ENCODE measurements at places on chromosomes 4 and X.

DNA sequence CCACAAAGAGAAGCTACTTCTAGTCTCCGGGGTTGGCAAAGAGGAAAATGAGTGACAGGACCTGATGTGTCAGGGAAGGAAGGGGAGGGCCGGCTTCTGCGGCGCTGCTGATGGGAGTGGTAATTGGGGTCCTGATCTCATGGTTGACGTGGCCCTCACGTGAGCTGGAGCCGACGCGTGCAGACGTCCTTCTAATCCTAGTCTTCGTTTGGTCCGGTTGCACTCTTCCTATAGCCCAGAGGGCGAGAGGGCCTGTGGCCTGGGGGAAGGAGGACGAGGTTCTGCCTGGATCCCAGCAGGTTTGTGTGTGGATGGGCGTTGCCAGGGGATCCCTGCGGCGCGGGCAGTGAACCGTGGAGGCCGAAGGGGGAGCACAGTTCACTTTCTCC is at the start of gene ARMCX1:
Gene ARMCX1, plus strand, starts transcription at position 186 of the 389 bp plus-strand sequence. CDS start 2,384 bp downstream, outside the sequence.
- DNase-seq = no peak

- no peak for DNase-seq
Measured at GRCh38 chr4:10243856-10244255, 127.3 kb upstream of the WDR1 start.

GRCh38 chr4:119394826-119395225 is 72.9 kb upstream of the FABP2 start:
- DNase-seq = no peak

- no peak for DNase-seq
Measured at GRCh38 chr4:93855926-93856325, 27.4 kb downstream of the ATOH1 start.

DNA sequence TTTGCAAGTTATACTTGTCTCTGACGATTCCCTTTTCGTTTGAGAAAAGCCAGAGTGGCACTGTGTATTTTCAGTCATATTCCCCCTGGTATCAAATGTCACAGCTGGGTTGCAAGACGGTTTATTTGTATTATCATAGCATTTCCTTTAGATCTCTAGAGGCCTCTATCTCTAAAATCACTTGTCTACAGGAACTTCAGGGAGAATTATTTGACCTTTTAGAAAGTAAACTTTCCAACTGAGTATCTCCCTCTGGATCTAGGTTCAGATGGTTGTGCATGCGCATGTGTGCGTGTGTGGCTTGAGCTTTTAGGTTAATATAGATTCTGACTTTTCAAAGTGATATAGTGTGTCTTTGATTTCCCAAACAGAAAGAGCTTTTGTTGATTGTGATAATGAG is 15.1 kb upstream of the TAB3 start:
- no peak for DNase-seq

GRCh38 chr4:13103382-13104015 is 380.6 kb downstream of the RAB28 start:
- no peak for DNase-seq

DNA sequence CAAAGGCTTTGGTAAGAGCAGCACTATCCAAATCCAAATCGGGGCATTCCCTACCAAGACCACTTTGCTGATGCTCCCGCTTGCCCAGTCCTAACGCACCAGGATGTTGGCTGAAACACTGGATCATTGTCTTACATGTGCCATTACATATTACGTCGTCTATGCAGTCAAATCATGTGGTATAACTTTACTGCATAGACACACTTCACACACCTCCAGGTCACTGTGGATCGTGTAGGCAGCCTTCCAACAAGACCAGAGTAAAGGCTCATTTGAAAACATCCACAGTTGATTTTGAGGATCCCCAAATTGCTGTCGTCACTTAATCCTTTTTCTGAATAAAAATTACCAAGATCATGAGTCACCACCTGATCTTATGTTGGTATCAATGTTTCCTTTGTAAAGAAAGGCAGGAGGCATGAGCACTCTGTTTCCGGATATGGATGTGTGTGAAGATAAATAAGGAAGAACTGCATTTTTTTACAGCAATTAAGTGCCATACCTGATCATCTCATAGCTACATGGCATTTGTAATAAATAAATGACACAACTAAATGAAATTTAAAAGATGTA is 18.5 kb downstream of the TENM3 start:
- DNase-seq = no peak

DNA sequence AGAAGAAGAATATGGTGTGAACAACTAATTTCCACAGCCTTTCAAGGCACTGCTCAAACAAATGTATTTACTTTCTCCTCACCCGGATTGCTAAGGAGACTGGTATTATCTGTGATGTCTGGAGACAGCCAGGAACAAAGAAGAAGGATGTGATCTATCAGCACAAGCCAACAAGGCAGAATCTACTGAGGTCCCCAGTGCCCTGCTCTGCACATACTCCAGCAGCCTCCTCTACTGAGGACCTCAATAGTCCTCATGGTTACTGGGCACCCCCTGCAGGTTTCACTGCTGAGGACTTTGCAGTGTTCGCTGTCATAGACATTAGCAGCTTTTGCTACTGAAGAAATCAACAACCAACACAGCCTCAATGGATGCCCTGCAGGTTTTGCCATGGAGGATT is 930.1 kb downstream of the ADGRL3 start:
- no peak for DNase-seq

DNA sequence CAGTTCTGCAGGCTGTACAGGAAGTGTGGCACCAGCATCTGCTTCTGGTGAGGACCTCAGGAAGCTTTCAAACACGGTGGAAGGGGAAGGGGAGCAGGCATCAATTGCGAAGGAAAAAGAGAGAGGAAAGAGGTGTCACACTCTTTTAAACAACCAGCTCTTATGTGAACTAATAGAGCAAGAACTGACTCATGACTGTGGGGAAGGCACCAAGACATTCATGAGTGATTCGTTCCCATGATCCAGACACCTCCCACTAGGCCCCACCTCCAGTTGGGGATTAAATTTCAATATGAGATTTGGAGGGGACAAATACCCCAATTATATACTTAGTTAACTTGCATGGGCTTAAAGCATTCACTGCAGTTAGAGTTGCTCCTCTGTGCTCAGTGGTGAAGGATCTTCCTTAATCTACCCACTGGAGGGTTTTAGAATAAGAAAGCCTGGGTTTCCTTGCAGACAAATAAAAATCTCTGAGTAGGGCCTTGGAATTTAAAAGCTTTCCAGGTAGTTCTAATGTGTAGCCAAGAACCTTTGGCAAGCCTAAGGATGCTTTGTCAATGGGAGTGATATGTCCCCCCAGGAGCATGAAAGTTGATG is 60.0 kb downstream of the SYNPO2 start:
- DNase-seq = no peak

- DNase-seq = no peak
Measured at GRCh38 chr4:66091786-66092185, 421.5 kb upstream of the EPHA5 start.

DNA sequence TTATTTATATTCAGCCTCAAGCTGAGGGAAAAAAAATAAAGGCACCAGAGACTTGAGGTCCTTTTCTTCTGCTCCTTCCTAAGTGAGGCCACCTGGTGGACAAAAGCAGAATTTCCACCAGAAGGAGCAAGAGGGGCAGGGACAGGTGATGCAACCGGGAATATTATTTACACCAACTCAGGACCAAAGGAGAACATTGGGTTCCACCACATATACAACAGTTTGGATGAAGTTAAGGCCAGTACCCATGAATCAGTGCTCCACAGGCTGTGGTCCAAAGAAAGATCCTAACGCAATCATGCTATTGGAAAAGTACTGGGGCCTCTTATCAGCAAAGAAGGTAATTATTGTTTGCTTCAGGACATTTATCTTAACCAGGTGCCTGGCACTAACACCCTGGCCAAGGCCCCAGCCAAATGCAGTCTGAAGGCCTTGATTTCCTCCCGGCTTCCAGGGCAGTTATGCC is 57.4 kb downstream of the TSC22D3 start:
- no peak for DNase-seq

GRCh38 chr4:185190306-185190856 is 13.4 kb downstream of the CFAP97 start:
- DNase-seq = no peak

GRCh38 chr4:978957-979701 is 5.8 kb upstream of the DGKQ start:
- DNase-seq = no peak

- DNase-seq = no peak
Measured at GRCh38 chr4:76341063-76341462, 34.5 kb downstream of the STBD1 start.

DNA sequence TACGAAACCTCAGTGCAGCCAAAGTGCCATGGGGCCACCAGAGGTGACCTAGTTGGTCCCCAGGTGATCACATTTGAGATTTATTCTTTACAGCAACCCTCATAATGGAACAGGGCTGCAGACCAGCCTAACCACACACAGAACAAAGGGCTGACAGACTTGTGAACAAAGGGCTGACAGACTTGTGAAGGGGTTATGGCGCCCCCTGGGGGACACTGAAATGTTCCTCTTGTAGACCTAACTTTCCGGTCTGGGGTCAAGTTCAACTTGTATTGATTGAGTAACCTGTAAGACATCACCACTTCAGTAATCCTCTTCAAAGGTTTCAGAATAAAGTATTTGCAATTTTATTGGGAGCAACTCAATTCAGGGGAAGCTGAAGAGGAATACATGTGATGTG is 175.9 kb upstream of the RPS6KA3 start:
- DNase-seq = peak; percentile 72

- DNase-seq = no peak
Measured at GRCh38 chr4:140944199-140944515, 188.0 kb upstream of the TBC1D9 start.

DNA sequence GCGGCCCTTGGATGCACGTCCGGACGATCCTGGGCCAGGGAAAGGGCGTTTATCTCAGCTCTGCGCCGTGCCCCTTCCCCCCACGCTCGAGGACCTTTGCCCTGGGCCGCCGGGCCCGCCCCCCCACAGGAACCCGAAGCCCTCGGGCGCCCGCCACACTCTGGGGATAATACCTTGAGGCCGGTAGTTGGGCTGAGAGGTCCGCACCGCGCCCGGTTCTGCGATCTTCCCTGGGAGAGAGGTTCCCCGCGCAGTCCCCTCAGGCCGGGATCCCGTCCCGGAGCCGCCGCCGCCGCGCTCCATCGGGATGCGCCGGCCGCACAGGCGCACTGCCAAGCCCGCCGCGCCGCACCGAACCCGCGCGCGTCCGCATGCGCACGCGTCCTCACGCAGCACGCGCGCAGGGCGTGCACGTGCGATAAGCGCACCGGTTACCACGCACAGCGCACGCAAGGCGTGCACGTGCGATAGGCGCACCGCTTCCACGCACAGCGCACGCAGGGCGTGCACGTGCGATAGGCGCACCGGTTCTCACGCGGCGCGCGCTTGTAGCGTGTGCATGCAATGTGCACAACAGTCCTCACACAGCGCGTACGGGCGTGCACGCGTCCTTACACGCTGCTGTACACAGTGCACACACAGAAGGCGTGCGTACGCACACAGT is at the start of gene MAP7D2:
Gene MAP7D2, minus strand, starts transcription at position 331 of the 664 bp plus-strand sequence. Its CDS starts 28 bp downstream, at position 303.
- DNase-seq = no peak

DNA sequence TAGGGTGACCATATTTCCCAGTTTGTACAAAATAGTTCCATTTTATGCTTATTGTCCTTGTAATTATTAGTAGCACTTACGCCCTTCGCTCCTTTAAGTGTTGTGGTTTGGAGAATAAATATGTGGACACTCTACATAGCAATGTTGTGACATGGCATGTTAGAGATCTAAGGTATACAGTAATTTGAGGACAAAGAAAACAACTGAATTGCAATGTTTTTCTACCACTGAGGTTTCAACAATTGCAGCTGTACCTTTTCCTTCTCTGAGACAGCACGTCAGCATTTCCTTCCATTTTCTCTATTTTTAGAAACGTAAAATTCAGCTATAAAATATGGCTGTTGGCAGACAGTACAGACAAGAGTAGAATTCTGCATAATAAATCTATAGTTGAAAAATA is 323.1 kb downstream of the MAPK10 start:
- DNase-seq = no peak

DNA sequence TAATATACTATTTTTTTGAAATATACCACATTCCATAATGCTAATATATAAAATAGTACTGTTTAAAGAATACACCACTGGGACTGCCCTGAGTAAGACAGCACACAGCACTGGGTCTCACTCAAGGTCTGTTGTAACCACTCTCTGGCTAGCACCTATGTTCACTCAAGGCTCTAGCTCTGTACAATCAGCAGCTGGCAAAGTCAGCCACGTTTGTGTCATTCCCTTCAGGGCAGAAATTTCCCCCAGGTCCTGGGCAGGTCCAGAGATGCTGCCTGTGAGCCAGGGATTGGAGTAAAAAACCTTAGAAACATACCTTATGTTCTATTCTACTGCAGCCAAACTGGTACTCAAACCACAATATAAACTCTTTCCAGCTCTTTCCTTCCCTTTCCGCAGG is 1160.2 kb upstream of the ADGRL3 start:
- no peak for DNase-seq

- no peak for DNase-seq
Measured at GRCh38 chrX:43666311-43666912, 10.3 kb downstream of the MAOA start.

DNA sequence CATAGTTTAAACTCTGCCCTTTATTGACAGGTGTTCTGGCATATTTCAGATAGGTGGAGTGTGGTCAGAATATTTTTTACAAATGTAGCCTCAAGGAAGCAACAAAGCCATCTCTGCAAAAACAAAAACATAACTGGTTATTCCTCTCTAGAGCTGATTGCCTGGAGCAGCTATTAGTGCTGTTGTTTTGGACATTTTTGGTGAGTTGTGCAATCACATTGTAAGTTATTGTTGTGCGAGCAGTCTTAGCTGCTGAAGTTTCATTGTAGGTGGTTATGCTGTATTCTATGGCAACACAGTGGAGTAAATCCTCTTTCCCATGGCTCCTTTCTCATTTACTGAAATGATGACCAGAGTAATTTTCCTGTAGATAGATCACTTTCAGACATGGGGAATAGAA is 1413.0 kb downstream of the PCDH7 start:
- no peak for DNase-seq

DNA sequence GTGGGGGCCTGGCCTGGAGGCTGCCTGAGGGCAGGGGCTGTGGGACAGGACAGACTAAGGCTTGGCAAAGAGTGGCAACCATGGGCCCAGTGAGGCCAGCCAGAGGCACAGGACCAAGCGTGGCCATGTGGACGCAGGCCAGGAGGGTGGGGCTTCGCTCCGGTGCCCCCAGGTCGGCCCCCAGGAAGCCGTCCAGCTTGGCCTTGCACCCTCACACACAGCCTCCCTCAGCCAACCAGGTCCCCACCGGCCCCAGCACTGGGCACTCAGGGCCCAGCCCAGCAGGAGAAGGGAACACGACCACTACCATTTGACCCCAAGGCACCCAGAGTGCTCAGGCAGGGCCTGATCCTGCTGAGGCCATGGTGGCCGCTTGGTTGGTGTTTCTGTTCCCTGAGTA is 57.2 kb downstream of the FAM53A start:
- DNase-seq = no peak

DNA sequence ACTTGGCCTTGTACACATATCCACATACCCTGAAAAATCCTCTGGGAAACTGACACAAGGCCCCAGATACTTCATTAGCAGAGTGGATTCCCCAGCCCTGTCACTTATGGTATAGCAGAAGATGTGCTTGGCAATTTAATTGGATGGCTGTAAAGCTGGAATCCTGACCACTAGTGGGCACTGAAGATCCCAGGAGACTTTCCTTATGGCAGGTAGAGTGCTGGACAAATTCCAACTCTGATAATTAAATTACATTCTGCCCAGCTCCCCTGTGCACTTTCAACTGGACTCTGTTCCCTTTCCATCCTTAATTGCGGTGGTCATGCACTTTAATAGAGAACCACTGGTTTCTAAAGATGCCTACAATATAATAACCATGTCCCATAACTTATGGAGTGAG is 119.8 kb downstream of the DCK start:
- no peak for DNase-seq

- DNase-seq = no peak
Measured at GRCh38 chrX:54447461-54447860, 7.3 kb downstream of the TSR2 start.

Data from activated effector memory CD4-positive, alpha-beta T cell treated with Interleukin-2 at 50 U/mL for 16 hours (primary cell).